ENCODE measurements at places on chromosomes 12 and 14. TPM values are rescaled to one million over a fixed set of nuclear protein-coding genes. Genes with fewer than 3 reads are reported as not detected.

GRCh38 chr12:62895351-62895877 is 39.5 kb downstream of the PPM1H start:
- DNase-seq, result no peak

DNA sequence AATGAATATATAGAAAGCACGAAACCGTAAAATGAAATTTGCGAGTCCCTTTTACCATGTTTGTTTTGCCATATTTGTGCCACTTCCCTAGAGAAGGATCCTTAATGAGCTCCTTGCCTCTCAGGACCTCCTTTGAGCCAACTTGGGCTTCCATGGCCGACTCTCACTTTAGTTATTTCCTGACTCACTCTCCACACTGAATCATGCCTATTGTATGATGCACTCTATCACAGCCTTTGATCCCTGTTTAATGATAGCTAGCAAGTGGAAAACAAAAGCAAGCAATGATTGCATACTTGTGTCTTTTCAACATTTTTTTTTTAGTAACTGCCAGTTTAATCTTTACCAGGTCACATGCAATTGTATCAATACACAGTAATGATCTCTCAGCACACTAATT is 153.2 kb downstream of the CCER1 start:
- DNase-seq, result no peak

DNA sequence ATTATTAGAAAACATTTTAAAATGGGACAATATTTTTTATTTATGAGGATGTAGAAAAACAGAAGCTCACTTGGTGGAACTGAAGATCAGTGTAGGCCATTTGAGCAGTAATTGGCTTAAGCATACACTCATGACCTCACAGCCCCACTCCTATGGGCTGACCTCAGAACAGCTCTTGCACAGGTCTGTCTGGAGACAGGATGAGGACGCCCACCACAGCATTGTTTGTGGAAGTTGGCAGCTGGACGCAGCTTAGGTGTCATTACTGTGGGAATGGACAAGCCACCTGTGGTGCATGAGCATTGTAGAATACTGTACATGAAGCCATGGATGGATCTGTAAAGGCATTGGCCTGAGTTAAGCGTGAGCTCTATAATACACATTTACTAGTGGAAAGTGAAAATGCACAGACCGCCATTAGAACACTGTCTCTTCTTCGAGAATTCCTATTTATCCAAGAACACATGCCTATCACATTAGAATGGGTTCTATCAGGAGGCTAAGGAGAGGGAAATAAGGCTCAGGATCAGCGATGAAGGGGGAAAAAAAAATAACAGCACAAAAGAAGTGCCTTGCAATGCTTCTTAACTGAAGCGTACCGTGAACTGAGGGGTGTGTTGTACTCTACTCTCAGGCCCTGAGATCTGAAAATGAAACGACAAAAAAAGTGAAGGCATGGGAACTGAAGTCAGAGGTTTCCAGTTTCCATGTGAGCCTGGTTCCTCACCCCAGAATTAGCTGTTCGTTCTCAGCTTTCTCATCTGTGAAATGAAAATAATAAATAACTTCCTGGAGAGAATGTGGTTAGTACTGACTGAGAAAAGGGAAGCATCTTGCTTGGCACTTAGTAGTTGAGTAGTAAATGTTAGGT is 33.6 kb downstream of the KCNA1 start:
- no peak for DNase-seq

- no peak for DNase-seq
These were observed 90.3 kb downstream of the AKAP6 start for GRCh38 chr14:32419429-32419828.

- DNase-seq, result no peak
These were observed 110.9 kb downstream of the NOVA1 start for GRCh38 chr14:26486922-26487321.

The AMN gene
- total RNA-seq, result 0.09 TPM

The MDGA2 gene
- total RNA-seq, result not detected

The OR10G3 gene
- not detected for total RNA-seq

The TMPRSS12 gene
- not detected for total RNA-seq
